Activated CD8-positive, alpha-beta memory T cell treated with anti-CD3 and anti-CD28 coated beads for 24 hours (primary cell): ENCODE measurements at places on chromosomes 7 and 10.

DNA sequence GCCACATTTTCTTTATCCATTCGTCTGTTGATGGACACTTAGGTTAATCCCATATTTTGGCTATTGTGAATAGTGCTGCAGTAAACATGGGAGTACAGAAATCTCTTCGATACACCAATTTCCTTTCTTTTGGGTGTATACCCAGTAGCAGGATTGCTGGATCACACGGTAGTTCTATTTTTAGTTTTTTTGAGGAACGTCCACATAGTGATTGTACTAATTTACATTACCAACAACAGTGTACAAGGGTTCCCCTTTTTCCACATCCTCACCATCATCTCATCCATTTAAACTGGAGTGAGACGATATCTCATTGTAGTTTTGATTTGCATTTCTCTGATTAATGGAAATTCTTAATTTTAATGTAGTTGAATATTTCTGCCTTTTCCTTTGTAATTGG, 19.3 kb downstream of the VKORC1L1 start:
- DNase-seq: no peak

DNA sequence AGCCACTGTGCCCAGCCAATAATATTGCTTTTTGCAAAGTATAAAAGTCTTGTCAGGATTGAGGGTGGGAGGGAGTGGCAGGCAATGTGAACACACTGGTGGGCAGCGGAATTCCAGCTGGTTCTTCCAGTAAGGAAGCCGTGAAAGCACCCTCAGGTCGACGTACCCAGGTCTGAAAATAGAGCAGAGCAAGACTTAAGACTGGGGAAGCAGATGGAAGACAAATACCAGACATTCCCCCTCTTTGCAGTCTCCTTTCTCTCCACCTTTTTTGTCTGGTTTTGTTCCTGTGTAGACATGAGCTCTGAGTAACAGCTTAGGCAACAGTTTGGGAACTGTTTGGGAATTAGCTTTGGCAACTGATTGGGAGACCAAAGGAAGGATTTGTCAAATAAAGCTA, 17.6 kb upstream of the CSTF2T start:
- DNase-seq: no peak

- no peak for DNase-seq
These were observed 26.6 kb downstream of the INPP5A start for GRCh38 chr10:132564249-132564605.

GRCh38 chr7:98826387-98826786, 43.4 kb downstream of the TMEM130 start:
- no peak for DNase-seq

GRCh38 chr10:974038-974784, 14.0 kb upstream of the GTPBP4 start:
- DNase-seq: no peak

DNA sequence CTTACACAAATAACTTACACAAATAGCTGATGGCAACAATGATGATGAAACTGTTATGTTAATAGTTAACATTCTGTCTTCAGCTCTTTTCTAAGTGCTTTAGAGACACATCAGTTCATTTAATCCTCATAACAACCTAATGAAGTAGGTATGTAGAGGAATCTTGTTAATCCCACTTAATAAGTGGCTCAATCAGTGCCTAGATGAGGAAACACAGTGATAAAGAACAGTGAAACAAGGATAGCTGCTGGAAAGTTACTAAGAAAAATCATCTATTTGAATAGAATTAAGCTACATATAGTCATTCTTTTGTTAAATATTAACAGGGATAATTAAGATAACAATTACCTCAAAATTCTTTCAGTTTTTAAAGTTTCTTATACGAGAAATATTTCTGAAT, 487.6 kb downstream of the ARL4A start:
- no peak for DNase-seq

DNA sequence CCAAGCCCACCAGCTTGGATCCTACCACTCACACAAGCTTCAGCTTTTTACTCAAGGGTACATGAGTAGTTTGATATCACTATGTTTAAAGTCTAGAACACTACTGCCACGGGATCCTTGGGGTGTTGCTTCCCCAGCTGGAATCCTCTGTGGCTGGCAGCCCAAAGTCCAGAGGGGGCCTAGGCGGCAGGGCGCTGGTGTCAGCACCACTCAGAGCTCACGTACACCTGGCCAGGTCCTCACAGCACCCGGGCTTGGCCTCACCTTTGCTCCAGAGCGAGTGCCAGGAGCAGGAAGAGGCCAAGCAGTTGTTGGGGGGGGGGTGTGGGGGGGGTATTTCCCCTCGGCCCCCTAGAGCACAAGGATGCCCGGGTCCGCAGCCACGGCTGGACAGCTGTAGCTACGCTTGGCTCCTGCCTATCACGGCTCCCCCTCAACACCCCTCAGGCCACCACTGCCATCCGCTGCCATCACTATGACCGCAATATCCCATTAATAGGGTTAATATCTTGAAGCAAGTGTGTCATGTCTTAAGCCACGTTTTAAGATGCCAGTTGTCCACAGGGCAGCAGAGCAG, 17.0 kb downstream of the ZDHHC6 start:
- no peak for DNase-seq

GRCh38 chr7:87447116-87447635, 28.3 kb downstream of the ABCB4 start:
- no peak for DNase-seq

DNA sequence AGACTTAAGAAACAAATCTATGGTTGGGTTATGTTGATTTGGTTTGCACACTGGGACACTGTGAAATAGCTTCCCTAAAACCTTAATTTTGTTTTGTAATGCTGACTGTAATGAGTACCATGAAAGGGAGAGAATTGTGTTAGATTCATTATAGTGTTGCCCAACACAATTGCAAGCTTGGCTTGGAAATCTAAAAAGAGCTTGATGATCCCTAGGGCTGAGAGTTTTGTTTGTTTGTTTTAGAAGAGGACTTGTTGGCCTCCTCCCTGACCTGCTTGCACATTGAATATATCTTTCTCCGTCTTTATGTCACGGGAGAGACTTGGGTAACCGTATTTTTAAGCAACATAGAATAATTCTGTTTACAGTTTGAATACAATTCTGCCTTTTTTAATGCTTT, 410.1 kb downstream of the ARL4A start:
- no peak for DNase-seq
